ENCODE measurements at places on chromosomes 11 and 22.

GRCh38 chr11:111617286-111617685 is 15.0 kb downstream of the SIK2 start:
- DNase-seq: no peak

DNA sequence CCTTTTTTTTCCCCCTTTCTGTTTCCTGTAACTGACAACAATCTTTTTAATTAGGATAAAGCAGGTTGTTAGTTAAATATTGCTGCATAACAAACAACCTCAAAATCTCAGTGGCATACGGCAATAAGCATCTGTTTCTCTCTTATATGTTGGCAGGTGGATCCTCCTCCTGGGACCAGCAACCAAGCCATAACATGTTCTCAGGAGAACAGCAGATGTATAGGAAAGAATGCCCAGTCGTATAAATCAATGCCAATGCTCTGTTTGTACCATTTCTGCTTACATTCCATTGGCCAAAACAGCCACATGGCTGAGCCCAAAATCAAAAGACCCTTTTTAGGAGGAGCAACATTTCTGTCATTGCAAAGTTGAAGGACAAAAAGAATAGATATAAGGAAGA is 445.7 kb downstream of the AASDHPPT start:
- DNase-seq: no peak

DNA sequence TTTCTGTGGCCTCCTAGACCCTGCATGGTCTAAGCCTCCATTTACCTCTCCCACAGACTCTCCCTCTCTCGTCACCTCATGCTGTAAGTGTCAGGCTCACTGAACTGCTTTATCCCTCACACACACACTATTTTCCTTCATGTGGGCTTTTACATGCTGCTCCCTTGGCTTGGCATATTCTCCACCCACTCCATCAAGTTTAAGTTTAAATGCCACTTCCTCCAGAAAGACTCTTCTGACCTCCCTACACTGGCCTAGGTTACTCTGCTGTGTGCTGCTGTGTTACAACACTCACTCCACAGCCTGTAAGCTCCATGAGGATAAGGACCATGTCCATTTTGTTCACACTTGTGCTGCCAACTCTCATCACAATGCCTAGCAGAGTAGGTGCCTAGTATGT is 2.5 kb downstream of the DCHS1 start:
- DNase-seq: no peak

GRCh38 chr11:120218695-120219033 is 7.8 kb downstream of the OAF start:
- DNase-seq: no peak

DNA sequence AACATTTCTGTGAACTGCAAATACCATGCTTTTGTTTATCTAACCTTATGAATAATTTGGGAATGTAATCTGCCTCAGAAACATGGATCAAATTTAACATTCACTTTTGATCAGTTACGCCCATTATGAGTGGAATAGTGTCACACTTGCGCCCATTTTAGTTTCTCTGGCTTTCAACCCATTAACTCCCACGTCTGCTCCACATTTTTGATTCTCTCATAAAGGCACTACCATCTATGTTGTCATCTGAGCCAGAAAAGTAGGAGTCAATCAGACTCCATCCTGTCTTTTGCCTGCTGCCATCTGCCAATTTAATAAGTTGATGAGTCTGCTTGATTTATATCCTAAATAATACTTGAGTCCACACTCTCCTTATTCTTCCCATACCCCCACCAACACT is 1090.7 kb downstream of the DLG2 start:
- DNase-seq: no peak

DNA sequence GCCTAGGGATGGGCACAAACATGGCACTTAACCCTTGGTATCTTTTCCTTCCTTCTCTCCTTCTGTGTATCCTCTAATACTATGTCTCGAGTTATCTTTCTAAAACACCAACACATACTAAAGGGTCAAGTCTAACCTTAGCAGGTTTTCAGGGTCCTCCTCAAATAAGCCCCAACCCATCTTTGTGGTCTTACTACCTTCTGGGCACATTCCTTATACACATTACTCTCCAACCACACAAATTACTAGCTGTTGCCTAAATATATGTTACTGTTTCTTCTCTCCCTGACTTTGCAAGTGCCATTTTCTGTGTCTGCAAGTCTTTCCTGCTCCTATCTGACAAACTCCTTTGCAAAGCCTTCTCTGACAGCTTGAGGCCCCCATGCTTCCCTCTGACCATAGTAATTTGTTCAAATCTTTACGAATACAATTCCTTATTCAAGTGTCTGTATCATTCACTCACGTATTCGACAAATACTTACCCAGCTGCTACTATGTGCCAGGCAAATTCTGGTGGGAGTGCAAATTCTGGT is 15.8 kb upstream of the NUP160 start:
- no peak for DNase-seq

DNA sequence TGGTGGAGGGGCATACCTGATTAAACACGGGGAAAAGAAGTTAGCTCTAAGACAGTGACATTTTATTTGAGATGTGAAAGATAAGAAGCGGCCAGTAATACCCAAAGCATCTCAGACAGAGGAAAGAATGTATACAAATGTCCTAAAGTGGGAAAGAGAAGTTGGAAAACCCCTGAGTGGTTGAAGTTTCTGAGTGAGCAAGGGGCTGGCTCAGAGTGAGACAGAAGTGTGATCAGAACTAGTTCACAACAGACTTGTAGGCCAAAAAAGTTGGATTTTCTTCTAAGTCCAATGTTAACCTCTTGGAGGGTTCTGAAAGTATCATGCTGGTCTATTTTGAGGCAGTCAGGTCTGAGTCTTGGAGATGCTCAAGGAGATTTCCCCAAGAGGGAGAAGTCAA is 608.7 kb downstream of the SOX6 start:
- DNase-seq: no peak

DNA sequence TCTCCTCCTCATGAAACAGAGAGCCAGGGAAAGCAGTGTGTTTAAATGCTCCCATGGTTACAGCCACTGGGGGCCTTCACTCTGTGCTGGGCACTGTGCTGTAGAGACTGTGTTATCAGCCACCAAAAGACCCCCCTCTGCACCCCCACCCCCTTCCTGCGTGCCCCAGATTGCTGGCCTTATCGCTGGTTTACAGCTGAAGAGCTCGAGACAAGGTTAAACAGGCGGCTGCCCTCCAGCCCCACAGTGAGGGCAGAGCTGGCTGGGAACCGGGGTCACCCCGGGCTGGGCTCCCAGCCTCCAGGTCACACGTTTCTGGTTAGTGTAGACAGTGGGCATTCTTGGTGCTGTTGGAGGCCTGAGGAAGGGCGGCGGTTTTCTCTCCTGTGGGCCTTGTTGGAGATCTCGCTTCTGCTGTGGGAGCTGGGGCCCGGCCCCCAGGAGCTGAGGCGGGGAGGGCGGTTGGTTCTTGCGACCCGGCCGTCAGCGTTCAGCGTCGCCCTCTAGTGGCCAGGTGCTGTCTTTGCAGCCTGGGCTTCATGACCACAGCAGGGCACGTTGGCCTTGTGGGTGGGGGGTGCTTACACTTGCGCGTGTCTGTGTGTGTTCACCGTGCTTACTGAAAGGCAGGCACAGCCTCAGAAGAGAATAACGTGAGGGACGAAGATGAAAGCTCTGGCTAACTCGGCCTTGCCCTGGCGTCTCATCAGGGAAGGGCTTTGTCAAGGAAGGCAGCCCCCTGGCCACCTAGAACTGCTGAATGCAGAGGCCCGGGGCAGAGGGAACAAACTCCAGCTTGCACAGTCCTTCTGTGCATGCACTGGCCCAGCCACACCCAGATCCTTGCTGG is 40.8 kb downstream of the TBC1D22A start:
- DNase-seq: no peak

GRCh38 chr11:8758619-8759169 is 76.1 kb downstream of the RPL27A start:
- no peak for DNase-seq

- DNase-seq: no peak
Measured at GRCh38 chr11:66068154-66068821, 1.8 kb upstream of the PACS1 start.

GRCh38 chr11:134539285-134539684 is 127.2 kb upstream of the B3GAT1 start:
- DNase-seq: no peak

DNA sequence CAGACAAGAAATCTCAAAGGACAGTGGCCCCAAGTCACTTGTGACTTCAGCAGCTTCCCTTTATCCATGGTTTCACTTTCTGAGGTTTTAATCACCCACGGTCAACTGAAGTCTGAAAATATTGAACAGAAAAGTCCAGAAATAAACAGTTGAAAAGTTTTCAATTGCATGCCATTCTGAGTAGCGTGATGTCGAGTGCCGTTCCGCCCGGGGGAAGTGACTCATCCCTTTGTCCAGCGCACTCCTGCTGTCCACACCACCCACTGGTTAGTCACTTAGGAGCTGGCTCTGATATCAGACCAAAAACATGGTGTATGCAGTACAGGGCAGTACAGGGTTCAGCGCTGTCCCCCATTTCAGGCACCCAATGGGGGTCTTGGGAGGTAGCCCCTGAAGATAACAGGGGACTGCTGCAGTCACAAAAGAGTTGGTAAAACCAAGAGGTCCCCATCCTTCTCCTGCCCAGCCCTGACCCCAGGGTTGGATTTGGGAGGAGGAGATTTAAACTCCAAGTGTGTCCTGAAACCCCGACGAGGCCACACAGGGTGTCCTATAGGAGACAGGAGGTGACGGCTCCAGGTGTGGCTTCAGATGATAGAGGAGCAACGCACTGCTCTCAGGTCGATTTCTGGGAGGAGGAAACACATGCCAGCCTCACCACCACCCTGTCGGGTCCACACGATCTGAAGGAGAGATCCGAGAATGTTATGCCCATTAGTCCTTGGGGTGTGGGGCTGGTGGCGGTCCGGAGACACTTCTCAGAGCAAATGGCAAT is 390.1 kb downstream of the CTTN start:
- DNase-seq: peak; percentile 33

DNA sequence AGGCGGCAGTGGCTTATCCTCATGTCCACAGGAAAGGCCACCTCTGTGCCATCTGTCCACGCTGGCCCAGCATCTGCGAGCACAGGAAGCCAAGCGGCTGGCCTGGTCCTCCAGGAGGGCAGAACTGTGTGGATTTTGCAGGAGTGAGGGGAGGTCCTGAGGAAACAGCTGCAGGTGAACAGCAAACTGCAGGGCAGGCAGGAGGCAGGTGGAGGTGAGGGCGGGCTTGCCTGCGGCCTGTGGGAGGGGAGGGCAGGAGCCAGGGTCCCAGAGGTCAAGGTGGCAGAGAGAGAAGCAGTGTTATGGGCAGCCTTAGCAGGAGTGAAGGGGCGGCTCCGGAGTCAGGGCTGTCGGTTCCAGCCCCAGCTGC is 369.7 kb downstream of the SHANK2 start:
- DNase-seq: no peak

DNA sequence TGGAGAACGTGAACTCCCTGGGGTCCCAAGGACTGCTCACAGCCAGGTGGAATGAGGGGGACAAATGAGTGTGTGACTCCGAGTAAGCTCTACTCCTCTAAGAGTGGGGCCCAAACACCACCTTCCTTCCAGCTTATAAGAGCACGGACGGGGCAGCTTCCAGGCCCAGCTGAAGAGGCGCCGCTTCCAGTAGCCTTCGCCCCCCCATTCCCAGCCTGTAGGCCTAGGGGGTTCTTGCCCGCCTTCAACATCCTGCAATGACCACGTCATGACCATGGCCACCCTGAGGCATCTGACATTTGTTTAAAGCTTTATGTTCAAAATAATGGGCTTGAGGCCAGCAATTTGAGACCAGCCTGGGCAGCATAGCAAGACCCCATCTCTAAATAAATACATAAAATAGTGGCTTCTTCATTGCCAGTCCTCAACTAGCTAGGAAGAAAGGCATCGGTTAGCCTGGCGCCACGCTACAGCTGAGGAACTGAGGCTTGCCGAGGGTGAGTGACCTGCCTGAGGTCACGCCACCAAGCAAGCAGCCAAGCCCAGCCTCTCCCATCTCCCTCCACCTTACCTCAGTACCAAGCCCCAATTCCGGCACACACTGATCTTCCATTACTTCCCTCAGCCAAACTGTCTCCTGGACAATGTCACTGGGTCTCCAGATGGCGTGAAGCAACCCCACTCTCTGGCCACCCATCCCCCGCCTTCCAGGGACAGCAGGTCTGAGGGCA is 7.8 kb upstream of the TNFRSF13C start:
- DNase-seq: no peak

- DNase-seq: no peak
Measured at GRCh38 chr11:75652936-75653335, 15.9 kb downstream of the MAP6 start.

DNA sequence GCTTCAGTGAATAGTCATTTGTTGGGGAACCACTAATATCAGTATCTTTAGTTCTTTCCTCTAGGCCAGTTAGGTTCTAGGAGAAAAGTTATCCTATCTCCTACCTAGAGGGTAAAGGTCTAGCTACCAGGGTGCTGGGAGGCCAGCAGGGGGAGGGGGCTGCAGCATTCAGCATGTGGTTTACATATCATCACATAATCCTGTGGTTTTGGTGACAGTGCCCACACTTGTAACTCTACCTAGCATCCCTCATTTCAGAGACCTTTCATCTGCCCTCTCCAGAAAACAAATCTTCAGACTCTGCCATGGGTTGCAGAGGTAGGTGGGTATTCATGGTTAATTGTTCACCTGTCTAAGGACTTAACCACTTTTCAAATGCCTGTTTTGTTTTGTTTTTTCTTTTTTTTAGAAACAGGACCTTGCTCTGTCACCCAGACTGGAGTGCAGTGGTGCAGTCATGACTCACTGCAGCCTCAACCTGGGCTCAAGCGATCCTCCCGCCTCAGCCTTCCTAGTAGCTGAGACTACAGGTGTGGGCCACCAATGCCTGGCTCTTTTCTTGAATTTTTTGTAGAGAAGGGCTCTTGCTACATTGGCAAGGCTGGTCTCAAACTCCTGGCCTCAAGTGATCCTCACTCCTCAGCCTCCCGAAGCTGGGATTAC is 146.8 kb downstream of the ENTHD1 start:
- DNase-seq: no peak

GRCh38 chr11:132114185-132114584 is 743.8 kb downstream of the NTM start:
- no peak for DNase-seq

DNA sequence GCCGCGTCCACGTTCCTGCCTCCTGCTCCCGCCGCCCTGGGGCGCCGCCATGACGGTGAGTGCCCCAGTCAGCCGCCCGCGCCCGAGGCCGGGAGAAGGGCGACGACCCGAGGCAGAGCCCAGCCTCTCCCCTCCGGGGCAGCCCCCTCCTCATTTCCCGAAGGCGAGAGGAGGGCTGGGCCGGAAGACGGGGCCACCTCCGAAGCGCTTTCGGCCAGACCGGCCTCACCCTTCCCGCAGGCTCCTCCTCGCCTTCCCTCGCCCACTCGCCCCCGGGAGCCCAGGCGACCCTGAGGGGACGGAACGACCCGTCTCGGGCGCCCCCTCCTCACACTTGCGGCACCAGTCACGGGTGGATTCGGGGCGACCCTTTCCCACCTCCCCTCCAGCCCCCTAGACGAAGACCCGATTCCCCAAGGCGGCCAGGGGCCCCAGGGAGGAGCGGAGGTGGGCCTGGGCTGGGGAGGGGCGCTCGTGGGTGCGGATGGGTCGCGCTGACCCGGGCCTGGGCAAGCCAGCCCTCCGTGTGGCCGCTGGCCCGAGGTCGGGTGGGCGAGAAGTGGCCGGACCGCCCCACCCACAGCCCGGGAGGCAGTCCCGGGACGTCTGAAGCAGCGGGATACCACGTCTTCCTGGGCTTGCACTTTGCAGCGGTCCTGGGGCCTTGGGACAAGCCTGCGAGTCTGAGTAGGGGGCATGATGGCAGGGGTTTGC is 49.7 kb downstream of the TRIOBP start:
- no peak for DNase-seq

Data from epithelial cell of prostate (primary cell).